Right lung (tissue), 10 donors: ENCODE measurements at places on chromosomes 2 and 18. TPM values are rescaled to one million over a fixed set of nuclear protein-coding genes. Genes with fewer than 3 reads are reported as not detected.

Gene FAP
- polyA plus RNA-seq, result 32.5 TPM

Gene FZD7
- polyA plus RNA-seq, result 32.4 TPM

Gene EFR3B
- polyA plus RNA-seq, result 6.8 TPM

Gene TUBA3E
- polyA plus RNA-seq, result 0.17 TPM

Gene RAB31
- 40.6 TPM for polyA plus RNA-seq

Gene SPC25
- 32.6 TPM for polyA plus RNA-seq

Gene MARCHF4
- 0.34 TPM for polyA plus RNA-seq

Gene LAMA1
- 17.1 TPM for polyA plus RNA-seq

Gene BCL11A
- polyA plus RNA-seq, result 19.4 TPM

Gene DSG4
- not detected for polyA plus RNA-seq

Gene STPG4
- 0.73 TPM for polyA plus RNA-seq

DNA sequence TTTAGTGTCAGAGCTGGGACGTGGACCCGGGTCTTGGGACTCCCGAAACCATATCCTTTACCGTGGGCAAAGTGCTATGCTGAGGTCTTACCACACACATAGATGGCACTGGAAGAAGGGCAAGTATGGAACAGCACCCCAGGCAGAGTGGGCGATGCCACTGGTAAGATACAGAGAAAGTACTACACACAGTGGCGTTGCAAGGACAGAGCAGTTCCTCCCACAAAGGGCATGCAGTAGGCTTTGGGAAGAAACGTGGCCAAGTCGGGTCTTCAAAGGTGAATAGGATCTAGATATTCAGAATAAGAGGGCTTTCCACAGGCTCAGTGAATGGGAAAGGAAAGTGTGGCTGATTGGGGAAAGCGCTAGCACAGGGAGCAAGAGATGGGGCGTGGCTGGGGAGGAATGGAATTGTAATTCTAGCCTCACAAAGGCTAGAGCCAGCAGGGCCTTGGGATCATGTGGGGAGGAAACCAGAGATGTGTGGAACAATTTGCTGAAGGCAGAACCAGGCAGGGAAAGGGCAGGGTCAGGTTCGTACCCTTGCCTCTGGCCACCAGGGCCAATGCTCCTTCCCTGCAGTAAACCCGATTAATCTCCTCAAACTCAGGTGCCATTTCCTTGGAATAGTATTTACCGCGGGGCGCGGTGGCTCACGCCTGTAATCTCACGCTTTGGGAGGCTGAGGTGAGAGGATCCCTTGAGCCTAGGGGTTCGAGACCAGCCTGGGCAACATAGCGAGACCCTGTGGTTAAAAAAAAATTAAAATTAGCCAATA lies 36.0 kb downstream of the PCBP1 start:
- peak; percentile 64 for DNase-seq

- no peak for DNase-seq
Measured at GRCh38 chr2:136126421-136126926, 8.5 kb upstream of the CXCR4 start.

GRCh38 chr2:176081837-176082524 lies 1.8 kb downstream of the EVX2 start:
- DNase-seq, result no peak

- DNase-seq, result no peak
Measured at GRCh38 chr2:142307616-142308115, 176.8 kb upstream of the LRP1B start.

DNA sequence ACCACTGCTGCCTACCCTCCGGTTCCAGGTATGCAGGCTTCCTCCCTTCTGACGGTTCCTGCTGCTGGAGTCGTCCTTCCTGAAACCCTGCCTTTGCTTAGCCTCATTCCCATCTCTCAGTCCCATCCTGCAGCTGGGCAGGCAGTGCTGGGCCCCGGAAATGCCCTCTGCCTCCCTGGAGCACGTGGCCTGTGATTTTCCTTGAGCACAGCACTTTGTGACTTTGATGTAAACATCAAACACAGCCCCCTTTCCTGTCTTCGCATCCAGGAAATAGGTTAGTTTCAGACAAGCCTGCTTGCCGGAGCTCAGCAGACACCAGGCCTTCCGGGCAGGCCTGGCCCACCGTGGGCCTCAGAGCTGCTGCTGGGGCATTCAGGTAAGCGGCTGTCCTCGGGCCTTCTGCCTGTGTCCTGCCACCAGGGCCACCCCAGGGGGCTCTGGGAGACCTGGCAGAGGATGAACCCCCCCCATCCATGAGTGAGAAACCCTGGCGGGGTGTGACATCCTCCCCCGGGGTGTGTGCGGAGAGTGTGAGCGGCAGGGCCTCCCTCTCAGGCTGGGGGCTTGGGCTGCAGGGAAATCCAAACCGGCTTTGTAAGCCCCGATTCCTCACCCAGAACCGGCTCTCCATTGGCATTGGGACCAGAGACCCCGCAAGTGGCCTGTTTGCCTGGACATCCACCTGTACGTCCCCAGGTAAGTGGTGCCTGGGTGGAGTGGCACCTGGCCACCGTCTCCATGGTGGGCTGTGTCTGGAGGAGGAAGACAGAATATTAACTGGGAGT lies at the start of gene ZAP70:
ZAP70 (plus strand) TSS at position 281 of the 788 bp plus-strand sequence. CDS start 10,461 bp downstream, outside the sequence.
- DNase-seq, result no peak

DNA sequence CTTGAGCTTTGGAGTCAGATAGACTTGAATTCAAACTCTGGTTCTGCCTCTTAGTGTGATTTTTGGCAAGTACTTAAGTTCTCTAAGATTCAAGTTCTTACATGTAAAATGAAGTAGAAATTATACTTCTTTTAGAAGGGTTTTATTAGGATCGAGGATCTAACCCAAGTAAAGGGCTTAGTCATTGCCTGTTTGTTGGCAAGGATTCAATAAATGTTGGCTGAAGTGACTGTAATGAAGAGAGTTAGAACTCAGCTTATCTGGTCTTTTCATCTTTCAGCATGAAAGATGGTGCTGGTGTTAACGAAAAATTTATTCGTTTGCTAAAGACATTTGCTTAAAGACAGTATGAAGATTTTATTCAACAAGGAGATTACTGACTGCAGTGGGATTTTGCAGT lies 315.9 kb upstream of the THUMPD2 start:
- peak; percentile 41 for DNase-seq

DNA sequence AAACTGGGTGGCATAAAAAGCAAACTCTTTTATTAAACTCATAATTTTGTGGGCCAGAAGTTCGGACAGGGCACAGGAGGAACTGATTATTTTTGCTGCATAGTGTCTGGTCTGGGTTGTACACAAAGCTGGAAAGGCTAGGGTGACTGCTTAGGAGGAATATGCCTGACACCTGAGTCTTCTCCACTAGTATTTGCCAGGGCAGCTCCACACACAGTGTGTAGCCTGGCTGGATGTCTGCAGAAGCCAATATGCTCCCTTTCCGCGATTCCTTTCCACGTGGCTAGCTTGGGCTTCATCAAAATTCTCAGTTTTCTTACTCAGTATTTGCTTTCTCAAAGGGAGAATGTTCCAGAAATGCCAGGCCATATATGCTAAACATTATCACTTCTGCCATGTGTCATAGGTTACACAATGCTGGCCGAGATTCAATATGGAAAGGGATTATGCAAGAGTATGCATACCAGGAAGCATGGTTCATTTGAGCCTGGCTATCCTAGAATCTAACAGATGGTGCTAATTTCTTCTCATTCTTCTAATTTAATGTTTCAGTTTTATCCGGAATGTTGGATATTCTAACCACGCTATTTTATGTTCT lies 142.7 kb upstream of the DOK6 start:
- DNase-seq, result no peak

- no peak for DNase-seq
Measured at GRCh38 chr2:96345438-96345837, 9.9 kb downstream of the NCAPH start.

DNA sequence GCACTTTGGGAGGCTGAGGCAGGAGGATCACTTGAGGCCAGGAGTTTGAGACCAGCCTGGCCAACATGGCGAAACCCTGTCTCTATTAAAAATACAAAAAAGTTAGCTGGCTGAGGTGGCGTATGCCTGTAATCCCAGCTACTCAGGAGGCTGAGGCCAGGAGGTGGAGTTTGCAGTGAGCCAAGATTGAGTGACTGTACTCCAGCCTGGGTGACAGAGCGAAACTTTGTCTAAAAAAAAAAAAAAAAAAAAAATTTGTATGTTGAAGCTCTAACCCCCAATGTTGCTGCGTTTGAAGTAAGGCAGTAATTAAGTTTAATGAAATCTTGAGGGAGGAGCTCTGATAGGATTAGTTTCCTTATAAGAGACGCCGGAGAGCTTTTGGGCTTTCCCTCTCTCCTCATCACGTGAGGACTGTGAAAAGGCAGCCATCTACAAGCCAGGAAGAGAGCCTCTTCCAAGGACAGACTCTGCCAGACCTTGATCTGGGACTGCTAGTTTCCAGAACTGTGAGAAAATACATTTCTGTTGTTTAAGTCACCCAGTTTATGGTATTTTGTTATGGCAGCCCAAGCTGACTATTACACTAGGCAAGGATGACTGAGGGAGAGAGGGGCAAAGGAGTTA lies 11.5 kb upstream of the PNPT1 start:
- DNase-seq, result no peak

DNA sequence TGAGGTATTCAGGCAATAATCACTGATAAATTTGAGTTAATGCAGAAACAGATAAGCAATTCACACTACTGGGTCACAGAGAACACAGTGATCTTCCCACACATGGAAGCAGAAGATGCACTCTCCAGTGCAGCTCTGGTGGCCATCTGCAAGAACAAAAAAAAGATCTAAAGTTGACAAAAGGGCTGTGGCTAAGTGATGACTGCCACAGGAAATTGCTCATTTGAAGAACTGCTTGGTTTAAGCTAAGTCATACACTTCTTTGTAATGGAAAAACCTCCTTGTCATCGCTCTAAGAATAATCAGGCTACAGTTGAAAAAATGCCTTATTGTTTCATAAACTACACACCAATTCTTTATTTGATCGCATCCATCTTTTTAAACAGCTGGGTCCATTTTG lies 115.1 kb downstream of the DTNB start:
- DNase-seq, result no peak

- DNase-seq, result no peak
Measured at GRCh38 chr2:41871080-41871479, 176.7 kb upstream of the PKDCC start.

GRCh38 chr2:231323316-231323715 lies 72.2 kb upstream of the B3GNT7 start:
- no peak for DNase-seq

- peak; percentile 51 for DNase-seq
Measured at GRCh38 chr2:188524519-188525113, 232.9 kb downstream of the GULP1 start.

GRCh38 chr2:187541086-187542085 lies 12.8 kb downstream of the TFPI start:
- DNase-seq, result no peak

GRCh38 chr18:50819027-50819727 lies 639 bp downstream of the MRO start:
- DNase-seq, result no peak

DNA sequence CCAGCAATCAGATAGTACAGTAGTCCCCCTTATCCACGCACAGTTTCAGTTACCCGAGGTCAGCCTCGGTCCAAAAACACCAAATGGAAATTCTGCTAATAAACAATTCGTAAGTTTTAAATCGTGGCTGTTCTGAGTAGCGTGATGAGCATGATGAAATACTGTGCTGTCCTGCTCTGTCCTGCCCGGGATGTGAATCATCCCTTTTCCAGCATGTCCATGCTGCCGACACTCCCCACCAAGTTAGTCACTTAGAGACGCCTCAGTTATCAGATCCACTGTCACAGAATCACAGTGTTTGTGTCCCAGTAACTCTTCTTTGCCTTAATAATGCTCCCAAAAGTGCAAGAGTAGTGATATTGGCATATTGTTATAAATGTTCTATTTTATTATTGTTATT lies 62.1 kb downstream of the MEX3C start:
- no peak for DNase-seq

DNA sequence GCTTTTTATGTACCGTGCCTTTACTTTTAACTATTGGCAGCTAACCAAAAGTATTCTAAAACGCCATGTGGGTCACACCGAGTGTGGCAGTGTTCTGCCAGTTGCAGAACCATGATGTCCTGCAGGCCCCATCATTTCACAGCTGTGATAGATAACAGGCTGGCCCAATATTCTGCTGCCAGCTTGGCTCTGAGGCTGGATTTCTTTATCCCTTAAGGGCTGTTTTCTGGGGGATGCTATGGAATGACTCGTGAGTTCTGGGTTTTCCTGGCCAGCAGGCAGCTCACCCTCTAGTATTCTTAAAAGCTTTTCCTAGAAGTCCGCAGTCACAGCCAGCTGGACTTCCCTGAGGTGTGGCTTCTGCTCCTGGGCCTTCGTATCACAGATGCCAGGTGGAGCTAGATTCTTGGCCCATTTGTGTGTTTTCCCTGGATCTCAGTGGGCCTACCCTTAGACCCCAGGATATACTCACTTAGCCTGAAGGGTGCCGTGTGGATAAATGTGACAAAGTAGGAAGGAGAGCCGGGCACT lies 41.0 kb downstream of the FHOD3 start:
- no peak for DNase-seq

GRCh38 chr2:121049950-121050585 lies 234.9 kb downstream of the TFCP2L1 start:
- no peak for DNase-seq

DNA sequence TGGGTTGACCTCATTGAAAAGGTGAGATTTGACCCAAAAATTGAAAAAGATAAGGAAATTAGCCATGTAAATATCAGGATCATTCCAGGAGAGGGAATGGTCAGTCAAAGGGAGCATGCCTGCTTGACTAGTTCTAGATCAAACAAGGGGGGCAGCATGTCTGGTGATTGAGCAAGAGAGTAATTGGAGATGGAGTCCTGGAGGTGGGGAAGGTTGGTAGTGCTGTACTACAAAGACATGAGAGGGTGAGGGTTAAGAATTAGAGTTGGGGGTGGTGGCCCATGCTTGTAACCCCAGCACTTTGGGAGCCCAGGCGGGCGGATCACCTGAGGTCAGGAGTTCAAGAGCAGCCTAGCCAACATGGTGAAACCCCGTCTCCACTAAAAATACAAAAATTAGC lies 2.0 kb downstream of the MRPL30 start:
- no peak for DNase-seq

DNA sequence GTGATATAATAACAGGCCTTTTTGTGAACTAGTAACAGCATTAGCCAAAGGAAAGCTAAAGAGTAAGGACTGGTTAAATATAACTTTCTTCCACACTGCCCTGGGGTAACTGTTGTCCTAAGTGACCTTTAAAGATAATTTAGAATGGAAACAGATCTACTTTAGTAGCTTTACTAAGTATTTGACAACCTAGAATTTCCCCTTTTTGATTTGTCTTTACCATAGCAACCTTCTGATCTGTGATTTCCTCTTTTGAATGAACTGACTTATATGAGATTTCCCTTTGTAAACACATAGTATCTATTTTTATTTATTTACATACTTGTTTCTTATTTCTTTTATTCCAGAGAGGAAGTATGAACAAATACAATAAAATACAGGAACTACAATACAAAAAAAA lies 10.5 kb upstream of the KLF7 start:
- DNase-seq, result no peak

- no peak for DNase-seq
Measured at GRCh38 chr18:35236571-35237363, 4.1 kb upstream of the ZNF397 start.
